Stimulated activated CD8-positive, alpha-beta memory T cell treated with anti-CD3 and anti-CD28 coated beads, Interleukin-15, amount 100 ng/mL, for 48 hours (primary cell): ENCODE measurements at places on chromosomes 5 and 9.

- DNase-seq: no peak
These were observed 51.0 kb upstream of the DPYSL3 start for GRCh38 chr5:147560718-147561331.

DNA sequence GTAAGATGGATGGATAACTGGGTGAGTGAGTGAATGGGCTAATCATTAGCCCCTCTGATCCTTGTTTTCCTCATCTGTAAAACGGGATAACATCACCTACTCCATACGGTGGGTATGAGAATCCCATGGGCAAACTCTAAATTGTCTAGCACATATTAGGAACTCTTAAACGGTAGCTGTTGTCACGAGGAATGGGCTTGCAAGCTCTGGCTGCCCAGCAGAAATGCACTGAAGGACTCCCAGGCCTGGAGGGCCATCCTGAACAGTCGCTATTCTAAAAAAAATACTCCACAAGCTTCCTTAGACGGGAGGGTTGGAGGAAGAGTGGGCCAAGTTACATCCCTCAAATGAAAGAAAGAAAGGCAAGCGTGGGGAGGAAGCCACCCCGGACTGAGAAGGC is 711 bp upstream of the POU4F3 start:
- DNase-seq: no peak

DNA sequence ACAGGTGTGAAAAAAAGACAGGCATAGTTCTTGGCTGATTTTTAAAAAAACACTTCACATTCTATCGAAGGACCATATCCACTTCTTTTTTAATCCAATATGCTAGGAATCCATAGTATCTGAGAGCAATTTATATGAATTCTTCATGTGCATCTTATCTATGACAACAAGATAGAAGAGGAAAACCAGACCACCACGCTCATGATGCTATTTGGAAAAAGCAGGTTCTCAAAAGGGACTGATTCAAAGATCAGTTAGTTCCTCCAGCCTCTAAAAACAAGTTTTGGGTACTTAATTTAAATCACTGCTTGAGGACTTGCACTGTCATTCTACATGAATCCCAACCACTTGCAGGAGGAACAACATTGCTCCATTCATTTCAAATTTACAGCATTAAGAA is 6.3 kb downstream of the MEF2C start:
- DNase-seq: no peak

GRCh38 chr5:88690409-88691229 is 192.4 kb downstream of the MEF2C start:
- peak; percentile 37 for DNase-seq

- no peak for DNase-seq
These were observed 79.6 kb downstream of the NTNG2 start for GRCh38 chr9:132241483-132241839.

DNA sequence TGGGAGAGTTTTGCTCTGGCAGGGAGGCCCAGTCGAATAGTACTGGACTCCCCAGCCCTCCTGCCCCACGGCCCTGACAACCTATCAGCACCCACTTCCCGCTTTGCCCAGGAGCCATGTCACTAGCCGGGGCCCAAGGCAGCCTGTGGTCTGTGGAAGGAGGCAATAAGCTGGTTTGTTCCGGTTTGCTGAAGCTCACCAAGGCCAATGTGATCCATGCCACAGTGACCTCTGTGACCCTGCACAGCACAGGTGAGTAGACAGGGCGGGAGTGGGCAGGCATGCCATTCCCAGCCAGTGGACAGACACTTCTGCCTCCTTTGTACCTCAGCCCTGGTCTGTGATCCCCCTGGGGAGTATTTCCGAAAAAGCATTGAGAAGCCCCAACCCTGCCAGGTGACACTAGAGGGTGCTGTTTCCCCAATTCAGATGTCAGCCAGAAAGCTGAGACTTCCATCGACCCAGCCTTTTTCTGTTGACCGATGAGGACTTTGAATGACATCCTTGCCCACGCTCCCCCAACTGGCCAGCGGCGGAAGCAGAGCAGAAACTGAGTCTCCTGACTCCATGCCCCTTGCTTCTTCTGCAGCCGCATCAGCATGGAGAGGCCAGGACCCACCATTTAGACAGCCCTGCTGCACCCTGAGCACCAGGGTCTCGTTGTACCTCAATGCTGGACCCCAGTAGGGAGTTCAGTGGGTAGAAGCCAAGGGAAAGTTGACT is 9.6 kb downstream of the PCYOX1L start:
- DNase-seq: no peak

DNA sequence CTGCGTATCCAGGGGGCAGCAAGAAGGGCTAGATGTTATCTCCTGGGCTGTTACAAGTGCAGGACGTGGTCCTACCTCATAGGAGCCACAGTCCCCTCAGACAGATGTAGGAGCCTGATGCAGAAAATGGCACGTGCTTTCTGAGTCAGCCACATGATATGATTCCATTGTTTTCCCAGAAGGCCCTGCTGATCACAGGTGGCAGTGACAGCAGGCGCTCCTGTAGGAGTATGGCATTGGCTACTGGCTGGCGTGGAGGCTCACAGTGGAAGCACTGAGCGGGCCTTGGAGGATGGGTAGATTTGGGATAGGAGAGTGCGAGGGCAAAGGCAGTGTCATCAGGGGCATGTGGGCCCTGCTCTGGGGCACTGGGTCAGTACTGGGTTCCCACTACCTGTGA is 21.9 kb downstream of the USP20 start:
- no peak for DNase-seq

DNA sequence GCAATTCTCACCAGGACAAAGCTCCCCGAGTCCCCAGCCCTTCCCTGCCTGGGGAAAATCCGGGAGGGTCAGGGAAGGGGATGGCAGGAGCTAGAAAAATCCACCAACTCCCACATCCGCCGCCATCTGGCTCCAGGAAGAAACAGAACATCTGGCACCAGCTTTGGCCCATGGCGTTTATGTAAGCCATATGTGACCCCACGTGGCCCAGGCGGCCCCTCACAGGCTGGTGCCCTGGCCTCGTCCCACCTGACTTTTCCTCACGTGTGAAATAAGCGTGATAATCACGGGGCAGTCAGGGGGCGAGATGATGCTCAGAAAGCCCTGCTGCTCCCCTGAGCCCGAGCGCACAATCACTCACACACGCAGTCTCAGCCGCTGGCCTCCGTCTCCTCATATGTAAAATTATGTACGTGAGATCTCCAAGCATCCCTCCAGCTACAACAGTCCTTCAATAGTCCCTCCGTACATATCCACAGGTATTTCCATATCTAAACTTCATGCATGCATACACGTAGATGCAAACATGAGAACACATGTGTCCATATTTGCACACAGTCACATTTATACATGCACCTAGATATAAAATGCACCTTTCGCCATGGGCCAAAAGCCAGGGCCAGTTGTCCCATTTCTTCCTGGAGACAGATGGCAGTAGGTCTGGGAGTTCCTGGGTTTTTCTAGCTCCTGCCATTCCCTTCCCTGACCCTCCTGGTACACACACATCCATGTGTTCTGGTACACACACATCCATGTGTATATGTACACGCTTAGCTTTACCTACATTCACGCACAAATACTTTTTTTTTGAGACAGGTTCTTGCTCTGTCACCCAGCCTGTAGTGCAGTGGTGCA is 28.9 kb downstream of the PLPP7 start:
- DNase-seq: no peak

- DNase-seq: no peak
These were observed 44.1 kb downstream of the KIF4B start for GRCh38 chr5:155057626-155058025.

GRCh38 chr5:79850316-79850822 is 140.7 kb downstream of the MTX3 start:
- no peak for DNase-seq

DNA sequence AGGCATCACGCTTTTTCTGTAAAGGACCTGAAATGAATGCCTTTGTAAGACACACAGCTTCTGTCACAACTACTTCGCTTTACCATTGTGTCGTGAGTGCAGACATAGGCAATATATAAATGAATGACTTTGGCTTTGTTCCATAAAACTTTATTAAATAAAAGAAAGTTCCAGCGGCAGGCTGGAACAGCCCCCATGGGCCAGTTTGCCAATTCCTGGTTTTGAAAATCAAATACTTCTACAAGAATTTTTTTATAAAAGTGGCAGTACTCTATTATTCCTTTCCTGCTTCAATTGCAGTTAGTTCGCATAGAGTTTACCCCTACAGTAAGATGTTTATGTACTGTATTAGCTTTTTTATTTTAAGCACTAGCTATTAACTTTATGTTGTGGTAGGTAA is 53.7 kb downstream of the SRFBP1 start:
- DNase-seq: no peak

DNA sequence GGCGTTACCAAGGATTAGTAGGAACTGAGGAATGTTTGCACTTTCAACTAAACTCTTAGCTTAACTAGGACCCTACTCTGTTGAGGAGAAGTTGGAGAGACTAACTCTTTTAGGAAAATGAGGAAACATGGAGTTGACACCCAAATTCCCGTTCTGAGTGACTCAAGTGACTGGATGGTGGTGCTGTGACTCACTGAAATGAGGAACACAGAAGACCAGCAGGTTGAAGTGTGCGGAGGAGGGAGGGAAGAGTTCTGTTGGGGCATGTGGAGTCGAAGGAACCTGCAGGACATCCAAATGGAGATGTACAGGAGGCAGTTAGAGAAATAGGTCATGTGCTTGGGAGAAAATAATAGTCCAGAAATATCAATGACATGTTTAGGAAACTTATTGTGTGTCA is 8.2 kb downstream of the HEXB start:
- no peak for DNase-seq

DNA sequence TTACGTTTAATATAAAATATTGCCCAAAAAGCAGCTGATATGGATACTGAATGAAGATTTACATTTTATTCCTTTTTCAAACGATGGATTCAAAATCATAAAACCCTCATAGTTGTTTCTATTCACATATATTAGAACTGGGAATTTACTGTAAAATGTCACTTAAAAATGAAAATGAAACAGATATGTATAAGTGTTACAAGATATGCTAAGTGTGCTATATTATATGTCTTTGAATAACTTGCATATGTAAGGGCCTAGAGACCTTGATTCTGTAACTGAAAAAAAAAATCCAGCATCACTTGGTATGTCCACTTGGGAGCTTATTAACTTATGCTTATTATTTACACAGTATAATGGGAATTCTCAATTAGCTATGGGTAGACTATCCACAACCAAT is 43.2 kb downstream of the RFX3 start:
- DNase-seq: no peak

GRCh38 chr5:31948006-31948405 is 226.1 kb downstream of the GOLPH3 start:
- DNase-seq: no peak

GRCh38 chr5:173760461-173761177 is 127.5 kb upstream of the CPEB4 start:
- no peak for DNase-seq

- peak; percentile 59 for DNase-seq
These were observed 30.6 kb upstream of the MATR3 start for GRCh38 chr5:139262742-139263445.

- no peak for DNase-seq
These were observed 227.7 kb downstream of the SMARCA2 start for GRCh38 chr9:2242831-2243330.

- DNase-seq: no peak
These were observed 594.2 kb upstream of the SGCD start for GRCh38 chr5:155732587-155733376.

- DNase-seq: no peak
These were observed 83.7 kb upstream of the SARDH start for GRCh38 chr9:133821601-133822429.

GRCh38 chr5:40364441-40364840 is 315.3 kb upstream of the PTGER4 start:
- no peak for DNase-seq

- no peak for DNase-seq
These were observed 218.5 kb downstream of the PLK2 start for GRCh38 chr5:58241389-58241788.

GRCh38 chr5:149852641-149853330 is 91.8 kb downstream of the PDE6A start:
- DNase-seq: no peak

DNA sequence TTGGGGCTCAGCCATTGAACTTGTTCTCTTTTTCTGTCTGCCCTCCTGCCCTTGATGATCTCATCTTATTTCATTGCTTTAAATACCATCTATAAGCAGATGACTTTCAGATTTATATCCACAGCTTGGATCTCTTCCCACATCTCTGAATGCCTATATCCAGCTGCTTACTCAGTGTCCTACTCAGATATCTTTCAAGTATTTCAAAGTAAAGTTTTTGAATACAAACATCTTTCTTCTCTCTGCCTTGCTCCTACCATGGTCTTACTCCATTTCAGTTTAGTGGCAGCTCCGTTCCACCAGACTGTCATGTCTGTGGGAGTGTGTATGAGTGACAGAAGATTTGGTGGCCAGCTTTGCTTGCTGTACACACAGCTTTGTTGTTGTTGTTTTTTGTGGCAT is 59.7 kb downstream of the ERBIN start:
- DNase-seq: no peak

DNA sequence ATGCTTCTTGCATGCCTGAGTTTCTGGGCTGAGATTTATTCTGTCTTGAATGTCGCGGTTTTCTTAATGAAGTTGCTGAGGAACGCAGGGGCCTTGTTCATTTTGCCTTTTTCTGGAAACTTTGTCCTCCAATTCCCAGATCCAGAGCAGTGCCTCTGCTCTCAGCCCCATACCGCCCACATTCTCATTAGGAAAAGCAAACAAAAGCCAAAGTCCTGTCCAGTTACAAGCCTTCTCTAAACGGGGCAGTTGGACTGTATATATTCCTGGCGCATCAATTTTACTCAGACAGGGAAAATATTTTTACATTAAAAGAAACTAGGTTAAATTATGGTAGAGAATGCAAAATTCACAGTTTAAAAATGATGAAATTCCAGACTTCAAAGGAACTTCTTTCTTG is 1.2 kb upstream of the PSAT1 start:
- no peak for DNase-seq

GRCh38 chr5:90747693-90748092 is 189.1 kb downstream of the ADGRV1 start:
- no peak for DNase-seq

- DNase-seq: no peak
These were observed 224.8 kb downstream of the MEF2C start for GRCh38 chr5:88657906-88658775.

DNA sequence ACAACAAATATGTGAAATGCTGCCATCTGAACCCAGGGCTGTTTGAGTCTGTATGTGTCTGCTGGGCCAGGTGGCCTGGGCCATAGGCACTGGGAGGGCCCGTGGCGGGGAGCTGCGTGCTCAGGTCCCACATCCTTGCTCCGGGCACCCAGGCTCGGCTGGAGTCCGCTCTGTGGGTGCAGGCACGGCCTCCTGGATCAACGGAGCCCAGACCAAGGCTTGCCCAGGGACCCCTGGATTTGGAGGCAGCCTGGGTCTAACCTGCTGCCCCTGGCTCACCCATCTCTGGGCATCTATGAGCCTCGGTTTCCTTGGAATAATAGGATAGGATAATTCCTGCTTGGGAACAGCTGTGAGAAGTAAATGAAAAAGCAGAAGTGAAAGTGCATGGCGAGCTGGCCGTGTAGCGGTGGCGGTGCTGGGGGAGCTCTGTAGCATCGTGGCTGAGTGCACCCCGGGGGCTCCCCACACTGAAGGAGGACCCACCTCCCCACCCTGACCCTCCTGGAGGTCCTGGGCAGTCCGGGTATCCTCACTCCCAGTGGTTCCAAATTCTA is 1.2 kb downstream of the CDHR2 start:
- DNase-seq: no peak

- no peak for DNase-seq
These were observed 60.5 kb downstream of the GLDC start for GRCh38 chr9:6584881-6585597.

GRCh38 chr9:83959061-83959460 is 21.0 kb downstream of the HNRNPK start:
- DNase-seq: no peak

- no peak for DNase-seq
These were observed 20.7 kb downstream of the IFNE start for GRCh38 chr9:21461377-21461776.

GRCh38 chr9:1701113-1701512 is 314.0 kb upstream of the SMARCA2 start:
- DNase-seq: no peak
